Uterine smooth muscle cell (primary cell): ENCODE measurements at places on chromosomes 3 and 15. TPM values are rescaled to one million over a fixed set of nuclear protein-coding genes. Genes with fewer than 3 reads are reported as not detected.

CEP152 gene
- 8.6 and 19.9 TPM in 2 replicates for total RNA-seq

CHRD gene
- total RNA-seq = 7.4 and 9.3 TPM in 2 replicates

HGD gene
- total RNA-seq = 0.33 TPM in 1 of 2 replicates, not detected in the other

ANKRD34C gene
- not detected in 2 replicates for total RNA-seq

STAB1 gene
- total RNA-seq = 0.44 and 0.62 TPM in 2 replicates

SLC9C1 gene
- 0.12 and 0.22 TPM in 2 replicates for total RNA-seq

ZFYVE19 gene
- 25.1 and 31.5 TPM in 2 replicates for total RNA-seq

CLEC3B gene
- total RNA-seq = 0.25 TPM in 1 of 2 replicates, not detected in the other

ILDR1 gene
- total RNA-seq = not detected in 2 replicates

CPNE9 gene
- not detected in 2 replicates for total RNA-seq

STXBP5L gene
- under 0.01 TPM in 1 of 2 replicates, not detected in the other for total RNA-seq

EAF2 gene
- total RNA-seq = 2.2 and 3.4 TPM in 2 replicates

GRM2 gene
- under 0.01 TPM in 2 replicates for total RNA-seq

MORC1 gene
- total RNA-seq = not detected in 2 replicates

TP63 gene
- total RNA-seq = under 0.01 and 0.25 TPM in 2 replicates

AMIGO3 gene
- total RNA-seq = 1.1 TPM in 1 of 2 replicates, not detected in the other

ARPP21 gene
- total RNA-seq = 0.37 TPM in 1 of 2 replicates, not detected in the other

CPEB1 gene
- total RNA-seq = 34.7 and 35.2 TPM in 2 replicates

TLR9 gene
- total RNA-seq = under 0.01 TPM in 1 of 2 replicates, not detected in the other

EPHA3 gene
- total RNA-seq = 1.9 and 2.2 TPM in 2 replicates

PLA2G4F gene
- 0.12 TPM in 1 of 2 replicates, not detected in the other for total RNA-seq

TMEM266 gene
- total RNA-seq = not detected in 2 replicates

PBRM1 gene
- 93.8 and 96.0 TPM in 2 replicates for total RNA-seq

ADAM10 gene
- 124 and 144 TPM in 2 replicates for total RNA-seq

BLM gene
- total RNA-seq = 1.7 and 9.7 TPM in 2 replicates

C2CD4A gene
- total RNA-seq = 0.12 TPM in 1 of 2 replicates, not detected in the other

SAXO2 gene
- 0.22 and 0.37 TPM in 2 replicates for total RNA-seq

GOLGA8Q gene
- total RNA-seq = 1.9 and 2.2 TPM in 2 replicates

RASL12 gene
- 0.87 and 4.1 TPM in 2 replicates for total RNA-seq

ZNF717 gene
- total RNA-seq = 15.4 and 19.6 TPM in 2 replicates

GRAMD2A gene
- total RNA-seq = 0.33 and 0.50 TPM in 2 replicates
